ENCODE measurements at places on chromosomes 2 and 18.

DNA sequence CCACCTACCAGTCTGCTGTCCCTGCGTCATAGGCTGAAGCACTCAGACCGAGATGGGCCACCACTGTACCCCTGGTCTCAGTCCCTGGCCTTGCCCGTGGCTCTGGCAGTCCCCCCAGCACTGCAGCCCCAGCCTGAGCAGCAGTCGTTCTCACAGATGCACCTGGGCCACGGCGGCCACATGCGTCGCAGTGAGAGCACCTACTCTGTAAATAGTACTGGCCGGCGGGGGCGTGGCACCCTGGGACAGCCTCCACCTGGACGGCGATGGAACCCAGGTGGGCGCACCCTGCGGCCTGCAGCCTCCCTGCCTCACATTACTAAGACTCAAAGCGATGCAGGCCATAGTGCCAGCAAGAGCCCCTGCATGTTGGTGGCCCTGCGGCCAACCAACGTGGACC is 198.8 kb downstream of the NAPG start:
- no peak for DNase-seq

DNA sequence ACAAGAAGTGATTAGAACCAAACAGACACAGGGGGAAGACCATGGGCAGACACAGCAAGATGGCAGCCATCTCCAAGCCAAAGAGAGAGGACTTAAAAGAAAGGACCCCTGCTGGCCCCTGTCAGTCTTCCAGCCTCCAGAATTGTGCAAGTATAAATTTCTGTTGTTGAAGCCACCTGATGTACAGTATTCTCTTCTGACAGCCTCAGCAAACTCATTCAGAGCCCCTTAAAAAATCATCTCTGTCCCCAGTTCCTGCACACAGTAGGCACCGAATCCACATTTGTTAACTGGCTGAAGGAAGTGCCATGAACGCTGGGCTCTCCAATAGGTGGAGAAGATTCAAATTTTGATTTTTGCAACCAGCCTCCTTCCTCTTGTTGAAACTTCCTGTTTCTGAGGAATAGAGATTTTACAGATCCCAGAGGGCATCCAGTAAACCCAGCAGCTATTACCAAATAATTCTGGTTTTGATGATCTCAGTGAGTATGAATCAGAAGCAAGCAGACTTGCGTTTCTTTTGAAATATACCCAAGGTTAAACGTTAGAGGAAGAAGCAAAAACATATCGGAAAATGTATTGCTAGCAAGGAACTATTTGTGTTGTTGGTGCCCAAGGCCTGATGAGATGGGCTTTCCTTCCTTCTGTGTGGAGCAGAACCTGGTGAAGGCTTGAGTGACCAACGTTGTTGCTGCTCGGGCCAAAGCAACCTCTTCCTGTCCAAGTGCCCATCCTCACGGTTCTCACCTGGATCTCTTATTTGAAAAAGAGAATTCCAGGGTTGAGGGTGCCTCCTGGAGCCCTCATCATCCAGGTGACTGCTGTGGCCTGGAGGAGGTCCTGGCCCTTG is 47.7 kb upstream of the PLB1 start:
- peak; percentile 59 for DNase-seq

GRCh38 chr2:161956738-161957137 is 117.3 kb downstream of the DPP4 start:
- DNase-seq: no peak

DNA sequence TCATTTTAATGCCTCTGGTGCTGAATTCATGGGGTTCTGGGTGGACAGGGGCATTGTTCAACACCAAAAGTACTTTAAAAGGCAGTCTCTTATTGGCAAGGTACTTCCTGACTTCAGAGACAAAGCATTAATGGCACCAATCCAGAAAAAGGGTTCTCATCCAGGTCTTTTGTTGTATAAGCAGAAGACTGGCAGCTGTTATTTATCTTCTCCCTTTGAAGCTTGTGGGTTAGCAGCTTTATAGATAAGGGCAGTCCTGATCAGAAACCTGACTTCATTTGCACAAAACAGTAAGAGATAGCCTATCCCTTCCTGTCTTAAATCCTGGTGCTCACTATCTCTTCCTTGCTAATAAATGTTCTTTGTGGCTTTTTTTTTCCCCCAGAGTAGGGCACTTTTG is 68.8 kb downstream of the VPS54 start:
- no peak for DNase-seq

DNA sequence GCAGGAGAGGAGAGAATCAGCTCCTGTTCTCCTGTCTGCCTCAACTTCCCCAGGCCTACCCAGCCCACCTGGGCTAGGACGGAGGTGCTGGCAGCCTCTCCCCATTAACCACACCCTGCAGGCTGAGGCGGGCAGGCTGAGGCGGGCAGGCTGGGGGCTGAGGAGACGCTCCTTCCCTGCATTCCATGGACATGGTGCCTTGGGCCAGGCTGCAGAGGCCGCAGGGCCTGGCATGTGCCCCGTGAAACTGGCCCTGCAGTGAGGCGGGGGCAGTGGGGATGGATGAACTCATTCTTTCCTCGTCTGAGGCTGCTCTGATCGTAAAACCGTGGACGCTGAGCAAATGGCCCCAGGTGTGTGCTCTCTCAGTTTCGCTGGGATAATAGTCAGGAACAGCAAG is 84.7 kb upstream of the LAPTM4A start:
- DNase-seq: no peak

DNA sequence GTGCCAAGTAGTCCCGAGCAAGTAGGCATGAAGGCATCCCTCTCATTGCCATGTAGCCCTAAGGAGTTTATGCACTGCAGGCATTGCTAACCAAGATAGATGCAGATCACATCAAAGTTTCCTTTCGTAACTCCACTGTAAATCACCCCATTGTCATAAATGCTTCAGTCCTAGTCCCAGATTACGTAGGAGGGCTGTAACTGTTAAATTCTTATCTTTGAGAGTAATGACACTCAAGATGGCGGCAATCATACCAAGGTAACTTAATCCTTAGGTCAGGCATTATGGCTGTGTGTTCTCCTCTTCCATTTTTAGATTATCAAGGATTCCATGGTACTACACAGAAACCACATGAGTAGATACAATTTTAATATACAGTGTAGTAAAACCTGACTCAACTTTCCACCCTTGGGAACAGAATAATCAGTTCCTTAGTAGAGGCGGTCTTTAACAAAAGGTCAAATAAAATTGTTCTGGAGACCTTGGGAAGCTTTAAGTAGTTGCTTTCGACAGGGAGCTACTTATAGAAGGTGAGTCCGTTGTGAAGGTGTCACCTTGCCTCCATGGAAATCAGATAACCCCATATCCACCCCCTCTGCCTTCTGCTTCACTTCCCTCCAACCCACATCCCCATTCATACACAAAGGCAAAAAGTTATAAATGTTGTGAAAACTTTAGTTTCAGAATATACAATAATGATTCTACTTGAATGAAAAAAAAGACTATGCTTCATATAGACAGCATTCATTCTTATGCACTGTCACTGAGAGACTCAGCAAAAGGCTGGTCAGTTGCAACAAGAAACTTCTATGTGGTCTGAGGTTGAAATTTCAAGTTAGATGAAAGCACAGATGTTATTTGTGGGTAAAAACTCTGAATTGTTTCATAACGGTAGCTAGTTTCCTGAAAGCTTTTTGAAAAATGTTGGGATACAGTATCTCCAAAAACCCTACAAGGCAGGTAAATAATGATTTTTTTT is 64.8 kb upstream of the GALNT5 start:
- no peak for DNase-seq

DNA sequence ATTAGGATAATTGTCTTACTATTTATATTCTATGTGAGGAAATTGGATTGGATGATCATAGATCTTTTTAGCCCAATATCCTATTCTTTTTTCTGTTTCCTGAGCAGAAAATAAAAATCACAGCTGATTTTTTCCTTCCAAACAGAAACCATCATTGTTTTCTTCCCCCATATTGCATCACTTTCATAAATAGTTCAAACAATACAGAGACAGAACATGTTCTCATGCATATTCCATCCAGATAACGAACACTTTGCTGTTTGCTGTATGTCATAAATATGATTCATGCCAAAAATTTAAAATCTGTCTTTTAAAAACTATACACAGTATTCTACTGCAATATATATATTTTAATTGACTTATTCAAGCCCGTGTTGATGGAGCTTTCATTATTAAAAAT is 22.0 kb upstream of the RALBP1 start:
- DNase-seq: no peak

DNA sequence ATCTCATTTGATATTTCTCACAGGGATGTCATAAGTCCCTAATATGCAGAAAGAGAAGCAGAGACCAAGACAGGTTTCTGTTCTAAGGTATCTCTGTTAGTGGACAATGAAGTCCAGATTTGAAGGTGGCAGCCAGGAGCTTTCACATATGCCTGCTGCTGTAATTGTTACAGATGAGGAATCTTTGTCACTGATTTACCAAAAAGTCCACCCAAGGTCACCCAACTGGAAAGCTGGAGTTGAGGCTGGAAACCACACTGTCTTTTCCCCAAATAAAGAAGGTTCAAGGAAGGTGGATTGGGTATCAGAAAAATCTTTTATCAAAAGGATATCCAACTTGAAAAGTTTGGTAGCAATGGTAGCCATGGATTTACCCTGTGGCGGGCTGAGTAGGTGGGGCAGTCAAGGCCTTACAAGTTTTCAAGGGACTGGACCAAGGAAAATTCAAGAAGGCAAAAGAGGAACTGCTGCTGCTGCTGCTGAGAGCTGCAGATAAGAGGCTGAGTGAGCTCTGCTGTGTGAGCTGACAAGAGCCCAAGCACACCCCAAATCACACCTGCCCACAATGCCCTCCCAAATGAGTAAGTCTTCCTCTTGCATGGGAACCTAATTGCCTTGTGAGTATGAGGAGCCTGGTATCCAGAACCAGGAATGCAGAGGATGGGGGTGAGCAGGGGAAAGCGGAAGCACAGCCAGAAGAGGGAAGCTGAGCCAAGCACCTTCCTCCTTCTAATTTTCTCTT is 241.2 kb downstream of the ANAPC1 start:
- DNase-seq: peak; percentile 50

- DNase-seq: no peak
Measured at GRCh38 chr2:104982111-104982510, 55.8 kb upstream of the MRPS9 start.

- no peak for DNase-seq
Measured at GRCh38 chr2:176130147-176130956, 847 bp downstream of the HOXD8 start.
